ENCODE measurements at places on chromosomes 4 and X.

GRCh38 chr4:186189656-186190055 lies 1.7 kb upstream of the CYP4V2 start:
- DNase-seq, result no peak

GRCh38 chr4:183101956-183102480 lies 3.0 kb downstream of the WWC2 start:
- DNase-seq, result no peak

DNA sequence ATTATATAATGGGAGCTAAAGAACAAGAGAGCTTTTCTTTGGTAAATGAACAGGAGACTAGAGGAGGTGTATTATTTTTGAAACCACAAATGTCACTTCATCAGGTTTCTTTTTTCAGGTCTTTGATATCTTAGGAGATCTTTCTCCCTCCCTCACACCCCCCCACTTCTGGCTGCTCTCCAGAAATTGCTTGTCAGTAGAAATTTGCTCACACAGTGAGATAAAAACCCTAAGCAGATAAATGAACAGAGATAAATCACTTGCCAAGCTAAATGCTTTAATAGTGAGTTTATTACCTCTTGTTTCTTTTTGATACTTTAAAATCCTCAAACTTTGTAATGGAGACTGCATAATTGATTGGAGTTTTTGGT lies 421.2 kb upstream of the TENM3 start:
- DNase-seq, result no peak

- DNase-seq, result no peak
Observed at GRCh38 chr4:78621395-78621794, 69.8 kb downstream of the ANXA3 start.

- DNase-seq, result no peak
Observed at GRCh38 chrX:37993837-37994619, 12.3 kb upstream of the SYTL5 start.

DNA sequence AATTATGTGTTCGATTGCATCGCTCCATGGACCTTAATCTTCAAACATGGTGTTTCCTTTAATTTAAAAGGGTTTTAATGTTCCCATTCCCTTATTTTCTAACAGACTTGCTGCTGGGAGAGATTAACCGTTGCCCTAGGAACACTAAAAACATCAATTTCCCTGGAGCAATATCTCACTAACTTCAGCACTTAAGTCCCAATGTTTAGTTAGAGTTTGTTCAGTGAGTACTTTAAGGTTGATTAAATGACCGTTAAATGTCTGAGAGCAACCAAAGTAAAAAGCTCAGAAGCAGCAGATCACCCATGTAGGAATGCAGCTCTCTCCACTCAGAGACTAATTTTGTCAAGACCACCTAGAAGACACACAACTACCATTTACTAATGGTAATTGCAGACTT lies 111.2 kb upstream of the PDE5A start:
- DNase-seq, result no peak

- DNase-seq, result no peak
Observed at GRCh38 chr4:69088473-69088872, 7.8 kb upstream of the UGT2B7 start.

DNA sequence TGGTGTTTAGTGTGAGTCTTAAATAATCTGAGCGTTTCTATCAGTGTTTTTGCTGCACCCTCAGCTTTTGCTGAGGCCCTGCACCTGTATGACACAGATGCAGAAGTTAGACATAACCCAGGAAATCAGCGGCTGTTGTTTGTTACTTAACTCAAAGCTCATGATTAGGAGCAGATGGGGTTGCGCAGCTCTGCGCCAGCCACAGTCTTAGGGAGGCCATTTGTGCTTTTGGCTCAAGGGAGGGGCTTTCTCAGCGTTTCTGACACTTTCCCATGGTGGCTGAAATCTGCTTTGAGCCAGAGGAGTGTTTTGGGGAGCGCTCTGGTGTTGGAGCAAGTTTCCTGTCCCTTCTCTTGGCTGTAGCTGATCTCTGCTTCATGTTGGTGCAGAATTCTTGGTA lies 433.8 kb downstream of the NAF1 start:
- no peak for DNase-seq

GRCh38 chrX:119694601-119695534 lies 1.9 kb upstream of the SEPTIN6 start:
- DNase-seq, result no peak

DNA sequence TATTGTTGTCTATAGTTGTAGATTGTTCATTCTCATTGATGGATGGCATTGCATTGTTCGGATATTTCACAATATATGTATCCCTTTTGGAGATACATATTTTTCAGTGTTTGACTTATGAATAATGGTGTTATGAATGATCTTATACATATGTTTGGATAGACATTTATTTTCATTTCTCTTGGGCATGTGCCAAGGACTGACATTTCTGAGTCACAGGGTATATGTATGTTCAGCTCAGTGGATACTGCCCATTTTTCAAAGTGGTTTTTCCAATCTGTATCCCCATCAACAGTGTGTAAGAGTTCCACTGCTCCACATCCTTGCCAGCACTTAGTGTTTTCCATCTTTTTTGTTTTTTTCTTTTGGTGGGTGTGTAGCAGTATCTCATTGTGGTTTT lies 45.0 kb upstream of the RAB40AL start:
- no peak for DNase-seq

GRCh38 chrX:115650916-115651315 lies 89.9 kb downstream of the PLS3 start:
- no peak for DNase-seq

DNA sequence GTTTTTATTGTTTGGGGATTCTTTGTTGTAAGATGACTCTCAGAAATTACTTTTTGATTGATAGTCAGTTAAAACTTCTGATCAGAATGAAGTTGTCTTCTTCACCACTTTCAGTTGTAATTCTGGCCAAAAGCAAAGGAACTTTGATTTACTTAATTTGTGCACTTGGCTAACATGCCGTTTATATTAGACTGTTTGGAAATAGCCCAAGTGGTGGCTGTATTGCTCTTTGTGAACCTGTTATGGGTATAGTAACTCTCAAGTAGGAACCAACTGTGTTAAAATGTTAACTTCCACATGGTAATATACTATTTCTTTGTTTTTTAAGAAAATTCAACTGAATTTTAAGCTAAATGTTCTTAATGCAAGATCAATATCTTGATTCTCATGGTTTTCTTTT lies 581.9 kb downstream of the GRID2 start:
- no peak for DNase-seq

- DNase-seq, result no peak
Observed at GRCh38 chrX:23509256-23509655, 158.0 kb upstream of the PRDX4 start.

- peak; percentile 10 for DNase-seq
Observed at GRCh38 chrX:97563531-97564133, 679.9 kb downstream of the RPA4 start.

- DNase-seq, result no peak
Observed at GRCh38 chr4:23828779-23829178, 61.1 kb downstream of the PPARGC1A start.

Measured in activated T-helper 1 cell treated with anti-CD3 and anti-CD28 coated beads, Interleukin-2, amount 50 U/mL, for 16 hours (primary cell).